ENCODE measurements at places on chromosomes 12 and 14.

GRCh38 chr14:93824518-93825234, 36.4 kb upstream of the PRIMA1 start:
- DNase-seq, result no peak

DNA sequence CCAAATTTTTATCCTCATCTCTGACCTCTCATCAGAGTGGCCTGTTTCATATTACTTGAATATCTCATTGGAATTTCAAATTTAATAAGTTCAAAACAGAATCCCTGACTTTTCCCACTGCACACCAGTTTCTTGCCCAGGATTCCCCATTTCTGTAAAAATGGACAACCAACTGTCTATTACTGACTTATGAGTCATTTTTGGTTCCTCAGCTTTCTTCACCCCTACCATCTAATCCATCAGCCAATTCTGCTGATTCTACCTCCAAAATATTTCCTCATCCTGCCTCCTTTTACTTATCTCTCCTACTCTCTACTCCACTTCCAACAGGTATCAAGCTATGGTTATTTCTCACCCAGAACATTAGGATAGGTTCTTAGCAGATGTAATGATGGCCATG, 44.2 kb downstream of the TMX1 start:
- no peak for DNase-seq

DNA sequence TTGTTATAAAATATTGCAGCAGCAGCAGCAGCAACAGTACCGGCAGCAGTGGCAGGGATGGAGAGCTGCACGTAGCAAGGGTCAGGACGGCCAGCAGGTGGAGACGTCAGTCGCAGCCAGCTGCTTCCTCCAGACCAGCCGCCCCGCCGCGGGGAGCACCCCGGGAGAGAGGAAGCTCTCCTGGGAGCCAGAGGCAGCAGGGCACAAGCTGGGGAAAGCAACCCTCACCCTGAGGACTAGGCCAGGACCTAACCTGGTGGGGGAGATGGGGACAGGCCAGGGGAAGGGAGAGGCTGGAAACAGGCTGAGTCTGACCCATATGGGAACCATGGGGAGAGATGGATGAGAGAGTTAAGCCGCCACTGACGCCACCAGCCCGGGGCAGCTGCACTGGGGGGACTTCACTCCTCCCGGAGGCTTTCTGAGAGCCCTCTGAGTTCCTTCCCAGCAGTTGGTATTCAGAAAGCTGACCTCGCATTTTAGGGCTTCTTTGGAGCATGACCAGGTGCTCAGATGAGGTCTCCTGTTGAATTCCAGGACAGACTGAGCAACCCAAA, 56.3 kb downstream of the SPTB start:
- DNase-seq, result peak; percentile 52

- DNase-seq, result no peak
These were observed 440.6 kb upstream of the CCDC196 start for GRCh38 chr14:66045572-66046021.

DNA sequence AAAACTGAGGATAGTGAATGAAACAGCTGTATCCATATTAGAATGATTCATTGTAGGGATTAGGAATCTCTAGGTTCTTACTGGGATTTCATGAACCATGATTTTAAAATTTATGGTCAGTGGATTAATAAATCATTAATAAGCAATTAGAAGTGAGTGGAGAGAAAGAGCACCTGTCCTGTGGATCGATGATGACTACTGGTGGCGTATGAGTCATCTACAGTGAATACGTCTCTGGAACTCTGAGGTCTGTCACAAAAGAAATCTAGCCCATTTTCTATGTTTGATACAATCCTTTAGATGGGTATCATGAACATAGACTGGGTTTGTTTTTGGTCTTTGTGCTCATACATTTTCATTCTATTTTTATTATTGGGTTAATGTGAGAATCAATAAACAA, 77.3 kb upstream of the RTL1 start:
- no peak for DNase-seq

GRCh38 chr14:65915125-65915524, 502.6 kb downstream of the FUT8 start:
- DNase-seq, result no peak

GRCh38 chr12:68899251-68899771, 33.7 kb downstream of the CPM start:
- DNase-seq, result no peak

- no peak for DNase-seq
These were observed 21.9 kb upstream of the CLMN start for GRCh38 chr14:95341564-95341963.

GRCh38 chr12:11764837-11765236, 115.4 kb downstream of the ETV6 start:
- no peak for DNase-seq

DNA sequence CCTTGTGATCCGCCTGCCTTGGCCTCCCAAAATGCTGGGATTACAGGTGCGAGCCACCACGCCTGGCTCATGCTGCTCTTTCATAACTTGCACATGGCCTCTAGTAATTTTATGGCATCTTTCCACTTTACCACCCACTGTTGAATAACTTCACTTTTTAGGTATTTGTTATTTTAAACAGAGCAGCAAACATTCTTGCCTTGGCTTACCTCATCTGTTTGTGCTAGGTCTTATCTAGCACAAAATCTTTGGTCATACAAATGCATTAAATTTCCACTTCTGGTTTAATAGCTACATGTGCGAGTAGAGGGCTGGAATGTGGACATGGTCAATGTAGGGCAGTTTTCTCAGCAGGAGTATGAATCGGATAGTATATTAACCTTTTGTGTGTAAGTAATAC, 38.8 kb upstream of the ATF7IP start:
- DNase-seq, result no peak

GRCh38 chr12:58306266-58307000, 365.1 kb downstream of the ATP23 start:
- no peak for DNase-seq

GRCh38 chr12:110606253-110606611, 7.7 kb upstream of the TCTN1 start:
- no peak for DNase-seq

DNA sequence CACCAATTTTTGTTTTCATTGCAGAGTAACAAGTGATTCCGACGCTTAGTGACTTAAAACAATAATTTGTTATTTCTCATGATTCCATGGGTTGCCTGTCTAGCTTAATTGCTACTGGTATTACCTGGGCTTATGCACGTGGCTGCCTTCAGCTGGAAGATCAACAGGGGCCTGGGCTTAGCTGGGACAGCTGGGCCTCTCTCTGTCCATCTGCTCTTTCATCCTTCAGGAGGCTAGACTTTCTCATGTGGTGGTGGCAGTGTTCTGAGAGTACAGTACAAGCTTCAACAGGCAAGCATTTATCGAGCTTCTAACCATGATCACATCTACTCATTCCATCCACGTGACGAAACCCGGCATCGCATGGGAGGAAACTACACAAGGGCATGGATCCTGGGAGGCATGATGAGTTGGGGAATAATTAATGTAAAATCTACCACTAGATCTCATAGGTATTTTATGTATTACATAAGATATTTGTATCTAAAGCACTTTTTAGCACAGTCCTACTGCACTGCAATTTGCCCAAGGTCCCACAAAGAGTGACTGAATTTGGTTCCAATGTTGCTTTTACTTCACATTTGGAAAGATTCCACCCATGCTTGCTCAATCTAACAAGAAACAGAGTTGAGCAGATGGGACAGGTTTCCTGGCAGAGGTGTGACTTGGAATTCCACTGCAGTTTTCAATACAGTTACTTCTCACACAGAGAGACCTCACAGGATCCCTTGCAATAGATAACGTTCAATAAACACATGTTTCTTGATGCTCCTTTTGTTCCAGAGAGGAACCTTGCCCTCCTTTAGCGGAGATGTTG, 153.1 kb upstream of the FRMD6 start:
- DNase-seq, result no peak

- peak; percentile 22 for DNase-seq
These were observed 1.4 kb upstream of the ABCD2 start for GRCh38 chr12:39620659-39621658.

GRCh38 chr14:88682495-88683114, 110.1 kb downstream of the EML5 start:
- DNase-seq, result no peak

GRCh38 chr14:104341532-104342434, 203.4 kb downstream of the KIF26A start:
- DNase-seq, result no peak

- DNase-seq, result no peak
These were observed 1.2 kb downstream of the PTPRQ start for GRCh38 chr12:80445083-80445793.

GRCh38 chr12:9619411-9620179, 11.9 kb upstream of the KLRB1 start:
- DNase-seq, result no peak

GRCh38 chr14:68544081-68544892, 248.6 kb downstream of the ZFP36L1 start:
- no peak for DNase-seq

DNA sequence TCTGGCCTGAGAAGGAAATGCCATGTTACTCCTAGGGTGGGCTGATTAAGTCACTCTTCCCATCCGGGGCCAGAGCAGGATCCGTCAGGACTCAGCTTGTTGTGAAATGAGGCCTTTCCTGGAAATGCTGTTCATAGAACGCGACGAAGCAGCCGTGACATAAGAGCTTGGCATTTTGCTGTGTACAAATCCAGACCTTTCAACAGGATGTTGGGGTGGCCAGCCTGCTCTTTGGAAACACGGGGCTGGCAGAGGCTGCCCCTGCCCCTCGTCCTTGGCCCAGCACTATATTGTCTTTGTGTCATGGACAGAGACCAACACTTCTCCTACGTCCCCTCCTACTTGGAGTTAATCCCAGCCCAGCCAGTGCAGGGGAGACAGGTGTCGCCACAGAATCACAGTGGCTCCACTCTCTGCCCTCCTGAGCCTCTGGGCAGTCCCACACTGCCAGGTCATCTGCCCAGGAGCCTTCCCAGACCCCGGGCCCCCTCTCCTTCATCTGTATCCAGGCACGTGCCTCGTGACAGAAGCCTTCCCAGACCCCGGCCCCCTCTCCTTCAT, 18.6 kb upstream of the EIF5 start:
- DNase-seq, result no peak

DNA sequence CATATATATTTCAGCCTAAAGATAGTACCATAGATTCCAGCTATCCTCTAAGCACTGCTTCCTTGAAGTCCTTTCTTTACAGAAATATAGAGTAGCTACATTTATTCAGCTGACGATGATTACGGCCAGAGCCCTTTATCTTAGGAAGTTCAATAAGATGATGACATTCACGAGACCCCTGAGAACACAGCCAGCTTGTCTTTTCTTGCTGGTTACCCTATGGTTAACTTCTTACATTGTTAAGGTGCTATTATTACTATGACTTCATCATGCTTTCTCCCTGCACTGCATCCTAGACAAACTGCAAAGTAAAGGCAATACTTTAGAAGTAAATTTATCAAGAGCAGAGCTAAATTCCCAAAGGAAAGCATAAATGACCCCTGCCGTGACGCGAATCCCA, 214.4 kb upstream of the LRFN5 start:
- DNase-seq, result no peak

DNA sequence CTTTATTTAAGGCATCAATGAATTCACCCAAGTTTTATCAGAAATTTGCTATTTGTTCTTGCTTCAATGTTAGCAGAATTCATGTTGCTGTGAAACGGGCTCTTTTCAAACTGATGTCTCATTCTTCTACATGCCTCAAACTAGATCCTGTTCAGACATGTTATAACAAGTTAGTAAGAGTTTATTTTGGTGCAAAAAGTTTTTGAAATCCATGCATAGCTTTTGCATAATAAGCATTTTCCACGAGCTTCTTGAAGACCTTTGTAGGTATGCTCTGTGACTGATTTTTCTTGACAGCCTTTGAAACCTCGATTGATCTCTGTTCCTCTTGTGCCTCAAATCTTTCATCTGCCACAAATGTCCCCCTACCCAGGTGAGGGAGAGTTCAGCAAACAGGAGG, 275.2 kb downstream of the FOXN3 start:
- no peak for DNase-seq

GRCh38 chr12:78431931-78432330, 432.6 kb upstream of the SYT1 start:
- no peak for DNase-seq

- no peak for DNase-seq
These were observed 176.8 kb downstream of the KIF26A start for GRCh38 chr14:104315169-104315568.

- DNase-seq, result no peak
These were observed 2.0 kb downstream of the ANO6 start for GRCh38 chr12:45217846-45218245.

GRCh38 chr12:24770821-24771220, 178.1 kb downstream of the BCAT1 start:
- DNase-seq, result no peak

DNA sequence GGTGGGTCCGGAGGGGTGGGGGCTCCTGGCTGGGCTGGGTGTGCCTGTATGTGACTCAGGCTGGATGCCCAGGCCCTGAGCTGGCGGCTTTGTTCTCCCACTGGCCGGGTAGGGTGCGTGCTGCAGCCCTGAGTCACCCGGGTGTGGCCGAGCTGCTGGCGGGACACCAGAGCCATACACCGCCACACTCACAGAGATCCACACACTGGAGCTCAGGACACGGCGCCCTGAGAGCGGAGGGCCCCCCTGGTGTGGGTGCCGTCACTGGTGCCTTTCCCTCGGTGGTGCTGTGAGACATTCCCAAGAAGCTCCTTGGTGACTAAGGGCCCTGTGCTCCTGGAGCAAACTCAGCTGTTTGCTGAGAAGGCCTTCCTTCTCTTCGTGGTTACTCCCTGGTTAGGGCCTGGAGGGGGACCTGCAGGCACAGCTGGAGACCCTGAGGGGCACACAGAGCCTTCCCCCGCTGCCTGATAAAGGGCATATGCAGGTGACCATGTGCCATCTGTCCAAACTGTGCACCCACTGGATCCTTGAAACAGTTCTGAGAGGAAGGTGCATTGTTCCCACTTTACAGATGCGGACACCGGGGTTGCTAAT, 44.3 kb downstream of the KRT80 start:
- no peak for DNase-seq

DNA sequence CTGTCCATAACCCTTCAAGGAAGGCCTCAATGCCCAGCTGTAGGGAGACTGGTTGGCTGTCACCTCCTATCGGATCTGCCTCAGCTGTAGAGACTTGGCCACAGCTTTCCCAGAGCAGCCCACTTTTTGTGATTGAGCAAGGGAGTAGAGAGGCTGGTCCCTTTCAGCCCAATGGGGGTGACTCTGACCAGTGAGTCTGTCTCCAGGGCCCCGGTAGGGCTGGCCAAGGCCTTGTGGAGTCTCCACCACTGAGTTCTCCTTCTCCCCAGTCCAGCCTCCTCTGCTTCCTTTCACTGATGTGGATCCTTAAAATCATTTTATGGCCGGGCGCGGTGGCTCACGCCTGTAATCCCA, 14.5 kb upstream of the HPD start:
- no peak for DNase-seq

Data from activated T-cell treated with anti-CD3 and anti-CD28 coated beads for 1 hour (primary cell).